ENCODE measurements at places on chromosomes 2 and 18.

GRCh38 chr2:215654148-215654819, 218.4 kb upstream of the FN1 start:
- no peak for DNase-seq
- H3K4me1 ChIP-seq: no peaks in the 10 kb centered on the region
- H3K27me3 ChIP-seq: no peaks in the 10 kb centered on the region
- no peaks in the 10 kb centered on the region for H3K36me3 ChIP-seq
- H3K27ac ChIP-seq: no peak overlapping the region

DNA sequence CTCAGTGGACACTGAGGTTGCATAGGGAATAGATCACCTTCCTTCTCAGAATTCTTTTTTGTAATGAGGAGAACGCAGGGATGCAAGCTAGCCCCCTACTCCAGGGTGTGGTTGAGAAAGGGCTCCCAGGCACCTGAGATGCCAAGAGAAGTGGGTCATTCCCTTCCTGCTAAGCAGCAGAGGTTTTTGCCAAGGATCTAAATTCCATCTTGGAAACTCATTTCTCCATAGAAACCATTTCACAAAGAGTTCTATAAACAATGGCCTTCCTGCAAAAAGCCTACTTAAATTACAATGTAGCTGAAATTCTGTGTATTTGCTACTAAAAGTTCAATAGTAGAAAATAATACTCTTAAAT, 3.7 kb upstream of the PPP3R1 start:
- no peaks in the 10 kb centered on the region for H3K27me3 ChIP-seq
- no peak overlapping the region for H3K4me3 ChIP-seq
- DNase-seq: no peak
- H3K27ac ChIP-seq: no peak overlapping the region
- peaks cover 12% of the 10 kb centered on the region for H3K4me1 ChIP-seq
- no peaks in the 10 kb centered on the region for H3K36me3 ChIP-seq

DNA sequence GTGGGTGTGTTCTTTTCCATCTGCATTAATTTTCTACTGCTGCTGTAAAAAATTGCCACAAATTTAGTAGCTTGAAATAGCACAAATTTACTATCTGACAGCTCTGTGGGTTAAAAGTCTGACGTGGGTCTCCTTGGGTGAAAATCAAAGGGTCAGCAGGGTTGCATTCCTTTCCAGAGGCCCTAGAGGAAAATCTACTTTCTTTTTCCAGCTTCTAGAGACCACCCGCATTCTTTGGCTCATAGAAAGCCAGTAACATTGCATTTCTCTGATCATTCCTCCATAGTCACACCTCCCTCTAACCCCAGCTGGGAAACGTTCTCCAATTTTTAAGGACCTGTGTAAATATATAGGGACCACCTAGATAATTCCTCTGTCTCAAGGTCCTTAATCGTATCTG, 128.8 kb downstream of the ATL2 start:
- no peaks in the 10 kb centered on the region for H3K4me1 ChIP-seq
- H3K4me3 ChIP-seq: no peak overlapping the region
- no peak for DNase-seq
- no peak overlapping the region for H3K27ac ChIP-seq

- H3K4me1 ChIP-seq: no peaks in the 10 kb centered on the region
- no peak overlapping the region for H3K27ac ChIP-seq
- no peak overlapping the region for H3K4me3 ChIP-seq
- no peaks in the 10 kb centered on the region for H3K27me3 ChIP-seq
- no peak for DNase-seq
These were observed 50.5 kb downstream of the ZNF532 start for GRCh38 chr18:58915006-58915799.

GRCh38 chr2:114252713-114253112, 189.7 kb upstream of the DPP10 start:
- no peak overlapping the region for H3K27ac ChIP-seq
- H3K4me1 ChIP-seq: no peaks in the 10 kb centered on the region
- no peak overlapping the region for H3K4me3 ChIP-seq
- DNase-seq: no peak

DNA sequence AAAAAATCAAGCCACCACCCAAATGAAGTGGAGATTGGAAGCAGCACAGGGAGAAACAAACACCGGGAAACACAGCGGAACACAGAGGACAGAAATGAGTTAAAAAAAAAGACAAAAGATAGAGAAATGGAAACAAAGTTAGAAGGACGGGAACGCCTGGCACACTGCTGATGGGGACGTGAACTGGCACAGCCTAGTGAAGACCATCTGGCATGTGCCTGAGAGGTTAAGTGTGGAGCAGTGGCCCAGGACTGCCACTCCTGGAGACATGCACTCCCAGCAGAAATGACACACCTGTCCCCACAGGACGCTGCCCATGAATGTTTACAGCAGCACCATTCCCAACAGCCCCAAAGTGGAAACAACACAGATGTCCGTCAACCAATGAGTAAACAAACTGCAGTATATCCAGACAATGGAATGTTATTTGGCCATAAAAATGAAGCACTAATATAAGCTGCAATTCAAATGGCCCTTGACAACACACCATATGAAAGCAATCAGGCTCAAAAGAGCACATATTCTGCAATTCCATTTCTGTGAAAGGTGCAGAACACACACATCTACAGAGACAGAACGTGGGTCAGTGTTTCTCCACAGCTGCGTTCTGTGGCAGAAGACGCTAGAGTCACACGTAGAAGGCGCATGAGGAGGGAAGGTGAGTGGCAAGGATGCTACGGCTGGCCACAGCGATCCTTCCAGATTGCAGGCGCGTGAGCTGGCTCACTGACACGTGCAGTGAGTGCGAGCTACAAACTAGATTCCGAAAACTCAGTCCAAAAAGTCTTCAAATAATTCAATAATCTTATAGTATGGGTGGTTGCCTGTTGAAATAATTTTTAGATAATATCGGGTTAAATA, 24.6 kb downstream of the THAP4 start:
- H3K27me3 ChIP-seq: no peaks in the 10 kb centered on the region
- H3K27ac ChIP-seq: no peak overlapping the region
- no peaks in the 10 kb centered on the region for H3K36me3 ChIP-seq
- H3K4me1 ChIP-seq: peaks cover 18% of the 10 kb centered on the region
- H3K4me3 ChIP-seq: no peak overlapping the region

DNA sequence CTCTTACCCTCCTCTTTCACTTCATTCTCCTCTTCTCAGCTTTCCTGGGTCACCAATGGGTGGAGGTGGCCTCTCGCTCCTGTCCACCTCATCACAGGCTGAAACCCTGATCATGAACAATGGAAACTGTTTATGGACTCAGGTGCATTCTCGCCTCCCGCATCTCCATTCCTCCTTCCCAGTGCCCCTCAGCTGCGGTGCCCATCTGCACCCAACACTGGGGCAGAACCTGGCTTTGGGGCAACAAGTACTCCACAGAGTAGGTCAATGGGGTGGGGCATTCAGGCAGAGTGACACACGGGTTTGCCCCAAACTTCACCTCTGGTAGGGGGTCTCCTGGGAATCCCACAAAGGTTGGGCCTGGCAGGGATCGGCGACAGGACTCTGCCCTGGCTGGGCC, 199.5 kb downstream of the RTP5 start:
- H3K27ac ChIP-seq: no peak overlapping the region
- no peak overlapping the region for H3K4me3 ChIP-seq
- H3K36me3 ChIP-seq: no peaks in the 10 kb centered on the region
- no peak for DNase-seq
- H3K4me1 ChIP-seq: no peaks in the 10 kb centered on the region
- H3K27me3 ChIP-seq: no peaks in the 10 kb centered on the region

- no peaks in the 10 kb centered on the region for H3K36me3 ChIP-seq
- H3K4me3 ChIP-seq: no peak overlapping the region
- no peak overlapping the region for H3K27ac ChIP-seq
- no peak for DNase-seq
These were observed 407.7 kb upstream of the SALL3 start for GRCh38 chr18:78571831-78572347.

- H3K4me1 ChIP-seq: no peaks in the 10 kb centered on the region
- DNase-seq: no peak
These were observed 221.9 kb upstream of the RBBP8 start for GRCh38 chr18:22711192-22711685.

GRCh38 chr18:27667064-27667463, 482.0 kb upstream of the CHST9 start:
- H3K4me1 ChIP-seq: no peaks in the 10 kb centered on the region
- H3K36me3 ChIP-seq: no peaks in the 10 kb centered on the region
- DNase-seq: no peak
- no peak overlapping the region for H3K27ac ChIP-seq
- no peak overlapping the region for H3K4me3 ChIP-seq

GRCh38 chr2:45722477-45722876, 71.0 kb downstream of the PRKCE start:
- no peak for DNase-seq
- H3K4me3 ChIP-seq: no peak overlapping the region
- H3K4me1 ChIP-seq: no peaks in the 10 kb centered on the region
- H3K27me3 ChIP-seq: no peaks in the 10 kb centered on the region
- no peak overlapping the region for H3K27ac ChIP-seq
- H3K36me3 ChIP-seq: no peaks in the 10 kb centered on the region

DNA sequence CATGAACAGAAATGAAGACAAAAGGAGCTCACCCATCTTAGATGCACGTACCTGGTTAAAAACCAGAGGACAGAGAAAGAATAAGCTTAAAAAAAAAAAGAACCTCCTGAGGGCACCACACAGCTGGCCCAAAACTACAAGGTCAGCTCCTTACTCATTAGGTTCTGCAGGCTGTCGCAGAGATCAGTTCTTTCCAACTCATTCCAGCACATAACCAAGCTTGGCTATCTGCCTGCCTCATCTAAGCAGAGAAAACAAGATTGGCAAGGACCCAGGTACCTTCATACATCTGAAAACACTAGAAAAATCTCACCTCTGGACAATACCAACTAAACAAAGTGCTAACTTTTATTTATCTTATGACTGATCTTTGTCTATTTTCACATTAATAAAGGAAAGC, 89.9 kb downstream of the NOL10 start:
- no peak for DNase-seq
- no peaks in the 10 kb centered on the region for H3K4me1 ChIP-seq
- no peak overlapping the region for H3K27ac ChIP-seq
- peaks cover 51% of the 10 kb centered on the region for H3K36me3 ChIP-seq
- no peaks in the 10 kb centered on the region for H3K27me3 ChIP-seq

DNA sequence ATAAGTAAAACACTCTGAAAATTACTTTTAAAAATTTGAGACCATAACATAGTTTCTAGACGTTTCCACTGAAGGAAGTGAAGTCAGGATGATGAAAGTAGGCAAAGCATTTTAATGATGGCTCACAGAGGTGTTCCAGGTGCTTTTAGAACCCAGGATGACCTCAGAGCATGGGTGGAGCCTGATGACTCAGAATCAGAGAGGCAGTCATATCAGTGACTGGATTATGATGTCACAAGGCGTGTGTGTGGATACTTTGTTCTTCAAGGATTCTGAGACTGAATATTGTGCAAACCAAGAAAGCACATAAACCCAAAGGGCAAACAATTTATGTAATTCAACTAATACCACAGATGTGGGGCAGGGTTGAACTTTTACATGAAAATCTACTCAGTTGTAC, 208.0 kb upstream of the FBXO11 start:
- no peak overlapping the region for H3K4me3 ChIP-seq
- no peak for DNase-seq
- no peaks in the 10 kb centered on the region for H3K27me3 ChIP-seq
- H3K27ac ChIP-seq: no peak overlapping the region

DNA sequence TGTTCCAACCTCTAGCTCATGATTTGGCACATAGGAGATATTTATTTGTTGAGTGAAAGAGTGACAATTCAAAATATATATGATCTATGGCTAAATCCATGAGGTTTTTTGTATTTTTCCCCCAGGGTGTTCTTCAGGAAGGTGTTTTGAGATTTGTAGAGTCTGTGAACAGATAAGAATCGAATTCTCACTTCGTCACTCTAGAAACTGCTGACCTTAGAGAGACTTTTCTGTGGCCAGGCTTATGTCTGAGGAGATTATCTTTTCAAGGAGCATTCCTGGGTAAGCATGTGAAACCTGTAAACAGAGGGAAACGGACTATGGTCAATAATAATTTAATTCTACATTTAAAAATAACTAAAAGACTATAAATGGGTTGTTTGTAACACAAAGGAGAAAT, 849 bp upstream of the ITGB6 start:
- H3K4me1 ChIP-seq: no peaks in the 10 kb centered on the region
- H3K36me3 ChIP-seq: no peaks in the 10 kb centered on the region
- DNase-seq: no peak
- no peaks in the 10 kb centered on the region for H3K27me3 ChIP-seq
- H3K4me3 ChIP-seq: no peak overlapping the region
- no peak overlapping the region for H3K27ac ChIP-seq

DNA sequence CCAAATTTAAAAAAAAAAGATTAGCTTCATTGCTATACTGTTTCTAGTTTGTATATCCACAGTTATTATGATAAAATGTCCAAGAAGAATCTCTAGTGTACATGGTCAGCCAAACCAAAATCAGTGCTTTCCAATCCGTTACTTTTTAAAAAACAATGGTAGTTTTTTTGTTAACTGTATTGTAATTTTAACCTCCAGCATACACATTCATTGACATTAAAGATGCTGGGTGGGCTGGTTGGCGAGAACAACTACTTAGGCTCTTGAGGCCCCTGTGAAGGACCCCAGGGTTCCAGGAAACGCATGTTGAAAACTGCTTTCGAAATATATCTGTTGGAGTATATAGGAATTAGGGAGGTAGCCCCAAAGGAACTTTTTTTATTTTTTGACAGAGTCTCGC, 107.3 kb upstream of the RASGRP3 start:
- no peak for DNase-seq
- no peaks in the 10 kb centered on the region for H3K36me3 ChIP-seq
- H3K4me3 ChIP-seq: no peak overlapping the region
- H3K27ac ChIP-seq: no peak overlapping the region
- H3K4me1 ChIP-seq: no peaks in the 10 kb centered on the region

GRCh38 chr2:24730481-24730880, 62.7 kb downstream of the PTRHD1 start:
- peaks cover 19% of the 10 kb centered on the region for H3K36me3 ChIP-seq
- H3K27ac ChIP-seq: no peak overlapping the region
- H3K4me1 ChIP-seq: no peaks in the 10 kb centered on the region
- H3K27me3 ChIP-seq: no peaks in the 10 kb centered on the region

GRCh38 chr2:98445683-98446581, 1.3 kb downstream of the INPP4A start:
- H3K4me3 ChIP-seq: peak overlapping the region; percentile 90
- H3K36me3 ChIP-seq: no peaks in the 10 kb centered on the region
- peak overlapping the region; percentile 79 for H3K27ac ChIP-seq
- no peak for DNase-seq
- H3K27me3 ChIP-seq: no peaks in the 10 kb centered on the region

GRCh38 chr2:99771681-99772333, 282.0 kb upstream of the REV1 start:
- DNase-seq: no peak
- H3K4me1 ChIP-seq: no peaks in the 10 kb centered on the region
- no peaks in the 10 kb centered on the region for H3K27me3 ChIP-seq
- H3K27ac ChIP-seq: no peak overlapping the region

DNA sequence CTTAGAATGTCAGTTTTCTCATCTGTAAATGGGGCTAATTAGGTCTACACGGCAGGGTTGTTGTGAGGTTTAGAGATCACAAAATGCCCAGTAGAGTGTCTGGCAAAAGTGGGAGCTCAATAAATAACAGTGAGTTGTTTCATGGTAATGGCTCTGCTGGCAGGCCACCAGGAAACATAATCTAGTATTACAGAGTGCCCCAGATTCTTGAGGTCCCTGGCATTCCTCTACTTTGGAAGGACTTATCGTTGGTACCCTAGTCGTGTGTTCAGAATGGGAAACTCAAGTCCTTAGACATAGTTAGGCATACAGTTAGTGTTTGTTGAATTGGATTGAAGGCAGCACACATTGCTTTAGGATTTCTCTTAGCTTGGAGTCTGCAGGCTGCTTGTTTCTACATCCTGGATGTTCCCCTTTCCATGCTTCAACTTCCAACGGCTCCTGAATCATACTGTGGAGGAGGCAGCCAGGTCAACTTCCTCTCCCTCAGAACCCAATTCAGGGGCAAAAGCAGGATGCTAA, 161.5 kb upstream of the FOSL2 start:
- no peak for DNase-seq
- no peaks in the 10 kb centered on the region for H3K4me1 ChIP-seq
- no peaks in the 10 kb centered on the region for H3K27me3 ChIP-seq
- H3K4me3 ChIP-seq: no peak overlapping the region
- no peaks in the 10 kb centered on the region for H3K36me3 ChIP-seq
